ENCODE measurements at places on chromosomes 7 and 10. TPM values are rescaled to one million over a fixed set of nuclear protein-coding genes. Genes with fewer than 3 reads are reported as not detected.

The NRAP gene
- 27.1 TPM for total RNA-seq

The FBXL13 gene
- 3.7 TPM for total RNA-seq

The SEC31B gene
- 2.6 TPM for total RNA-seq

The MKX gene
- 5.2 TPM for total RNA-seq

The ASB4 gene
- 24.0 TPM for total RNA-seq

The GJD4 gene
- 2.1 TPM for total RNA-seq

The SSC4D gene
- 1.0 TPM for total RNA-seq

The NUTM2A gene
- total RNA-seq, result 1.0 TPM

The HMX3 gene
- not detected for total RNA-seq

The RSPH10B gene
- total RNA-seq, result 2.1 TPM

The CELF2 gene
- total RNA-seq, result 31.8 TPM

The CPEB3 gene
- 3.1 TPM for total RNA-seq

The PRRT4 gene
- total RNA-seq, result 6.8 TPM

The DEPP1 gene
- 12.5 TPM for total RNA-seq
